ENCODE measurements at places on chromosomes 2 and 18.

- DNase-seq = no peak
Measured at GRCh38 chr2:167293943-167294775, 405.9 kb downstream of the XIRP2 start.

- peak; percentile 64 for DNase-seq
Measured at GRCh38 chr2:118223992-118224894, 136.0 kb downstream of the INSIG2 start.

- no peak for DNase-seq
Measured at GRCh38 chr18:70354080-70354479, 65.2 kb downstream of the SOCS6 start.

DNA sequence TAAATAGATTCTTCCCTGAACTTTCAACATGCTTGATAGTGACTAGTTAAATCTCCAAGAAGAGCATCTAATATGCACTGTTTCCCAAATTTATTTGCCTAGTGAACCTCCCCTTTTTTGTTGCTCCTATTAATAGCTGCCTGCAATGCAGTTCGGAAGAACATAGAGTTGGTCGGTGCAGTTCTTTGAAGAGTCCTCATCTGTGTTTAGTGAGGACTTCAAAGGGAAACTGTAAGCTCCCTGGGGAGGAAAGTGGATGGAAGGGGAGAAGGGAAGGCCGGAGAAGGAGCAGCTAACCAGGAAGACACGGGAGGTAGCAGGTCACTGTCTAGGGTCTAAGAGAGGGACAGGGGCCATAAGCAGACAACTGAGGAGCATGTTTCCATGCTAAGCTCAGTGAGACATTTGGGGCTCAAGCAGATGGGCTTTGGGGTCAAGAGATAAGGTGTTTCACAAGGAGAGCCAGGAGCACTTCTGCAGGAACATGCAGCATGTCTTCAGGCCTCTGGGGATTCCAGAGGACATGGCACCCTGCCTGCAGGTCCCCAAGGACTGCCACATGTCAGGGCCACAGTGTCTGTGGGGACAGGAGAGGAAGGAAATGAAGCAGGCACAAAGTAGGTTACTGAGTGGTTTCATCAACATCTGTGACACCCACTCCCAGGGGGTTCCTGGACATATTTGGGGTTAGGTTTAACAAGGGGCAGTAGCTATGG lies 48.7 kb upstream of the ANXA4 start:
- DNase-seq = peak; percentile 31

DNA sequence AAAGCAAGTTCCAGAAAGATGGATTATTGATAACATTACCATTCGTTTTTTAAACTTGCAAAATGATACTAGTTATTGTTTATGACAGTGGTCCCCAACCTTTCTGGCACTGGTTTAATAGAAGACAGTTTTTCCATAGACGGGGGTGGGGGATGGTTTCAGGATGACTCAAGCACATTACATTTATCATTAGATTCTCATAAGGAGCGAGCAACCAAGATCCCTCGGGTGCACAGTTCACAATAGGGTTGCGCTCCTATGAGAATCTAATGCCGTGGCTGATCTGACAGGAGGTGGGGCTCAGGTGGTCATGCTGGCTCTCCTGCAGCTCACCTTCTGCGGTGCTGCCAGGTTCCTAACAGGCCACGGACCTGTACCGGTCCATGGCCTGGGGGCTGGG lies 86.2 kb downstream of the BCL2 start:
- DNase-seq = no peak
